Left ventricle myocardium inferior (tissue), 1 donor: ENCODE measurements at places on chromosomes 4 and X. TPM values are rescaled to one million over a fixed set of nuclear protein-coding genes. Genes with fewer than 3 reads are reported as not detected.

CYSLTR1 gene
- total RNA-seq = 1.2 TPM

MYL5 gene
- total RNA-seq = 4.5 TPM

CSAG2 gene
- total RNA-seq = not detected

- H3K27ac ChIP-seq = no peak overlapping the region
- H3K4me3 ChIP-seq = no peak overlapping the region
- no peak for DNase-seq
- H3K36me3 ChIP-seq = no peaks in the 10 kb centered on the region
- H3K4me1 ChIP-seq = peaks cover 16% of the 10 kb centered on the region
- H3K27me3 ChIP-seq = no peaks in the 10 kb centered on the region
Measured at GRCh38 chr4:137703195-137703594, 170.9 kb upstream of the PCDH18 start.

DNA sequence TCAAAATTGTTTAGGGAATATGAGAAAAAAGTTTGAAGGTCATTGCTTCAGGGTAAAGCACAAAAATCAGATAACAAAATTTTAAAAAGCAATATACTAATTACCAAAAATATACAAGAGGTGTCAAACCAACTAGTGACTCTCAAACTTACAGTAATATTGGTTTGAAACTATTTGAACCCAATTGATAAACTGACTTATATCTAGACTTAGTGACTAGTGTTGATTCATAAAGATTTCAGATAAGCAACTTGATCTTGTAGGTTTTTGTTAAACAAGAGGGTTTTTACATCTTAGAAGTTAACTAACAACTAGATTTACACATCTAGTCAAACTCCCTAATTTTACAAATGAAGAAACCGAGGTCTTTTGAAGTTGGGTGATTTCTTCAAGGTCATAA lies 7.7 kb downstream of the TAB3 start:
- H3K27me3 ChIP-seq = no peaks in the 10 kb centered on the region
- H3K36me3 ChIP-seq = no peaks in the 10 kb centered on the region
- peaks cover 37% of the 10 kb centered on the region for H3K4me1 ChIP-seq
- no peak overlapping the region for H3K27ac ChIP-seq

GRCh38 chr4:6172093-6172926 lies 28.0 kb downstream of the JAKMIP1 start:
- peaks cover 47% of the 10 kb centered on the region for H3K27me3 ChIP-seq
- H3K27ac ChIP-seq = no peak overlapping the region
- no peaks in the 10 kb centered on the region for H3K36me3 ChIP-seq
- no peak overlapping the region for H3K4me3 ChIP-seq
- no peaks in the 10 kb centered on the region for H3K4me1 ChIP-seq

DNA sequence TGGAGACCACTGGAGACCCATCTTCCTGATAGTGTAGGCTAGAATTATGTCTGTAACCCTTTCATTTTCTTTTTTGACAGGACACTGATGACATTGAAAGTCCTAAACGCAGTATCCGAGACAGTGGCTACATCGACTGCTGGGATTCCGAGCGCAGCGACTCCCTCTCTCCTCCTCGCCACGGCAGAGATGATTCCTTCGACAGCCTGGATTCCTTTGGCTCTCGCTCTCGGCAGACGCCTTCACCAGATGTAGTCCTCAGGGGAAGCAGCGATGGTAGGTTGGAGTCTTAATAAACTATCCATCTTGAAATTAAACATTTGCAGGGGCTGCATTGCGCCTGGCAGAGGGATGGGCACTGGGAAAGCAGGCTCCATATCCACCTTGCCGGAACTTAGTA lies 75.4 kb downstream of the LIMCH1 start:
- peaks cover 24% of the 10 kb centered on the region for H3K36me3 ChIP-seq
- DNase-seq = no peak
- peak overlapping the region; percentile 47 for H3K4me3 ChIP-seq
- no peaks in the 10 kb centered on the region for H3K27me3 ChIP-seq
- peaks cover 54% of the 10 kb centered on the region for H3K4me1 ChIP-seq
- H3K27ac ChIP-seq = peak overlapping the region; percentile 80

- no peak for DNase-seq
- H3K27me3 ChIP-seq = no peaks in the 10 kb centered on the region
- no peaks in the 10 kb centered on the region for H3K36me3 ChIP-seq
- no peaks in the 10 kb centered on the region for H3K4me1 ChIP-seq
- H3K27ac ChIP-seq = no peak overlapping the region
Measured at GRCh38 chrX:118548841-118549240, 53.2 kb downstream of the DOCK11 start.
